ENCODE measurements at places on chromosomes 5 and 9.

DNA sequence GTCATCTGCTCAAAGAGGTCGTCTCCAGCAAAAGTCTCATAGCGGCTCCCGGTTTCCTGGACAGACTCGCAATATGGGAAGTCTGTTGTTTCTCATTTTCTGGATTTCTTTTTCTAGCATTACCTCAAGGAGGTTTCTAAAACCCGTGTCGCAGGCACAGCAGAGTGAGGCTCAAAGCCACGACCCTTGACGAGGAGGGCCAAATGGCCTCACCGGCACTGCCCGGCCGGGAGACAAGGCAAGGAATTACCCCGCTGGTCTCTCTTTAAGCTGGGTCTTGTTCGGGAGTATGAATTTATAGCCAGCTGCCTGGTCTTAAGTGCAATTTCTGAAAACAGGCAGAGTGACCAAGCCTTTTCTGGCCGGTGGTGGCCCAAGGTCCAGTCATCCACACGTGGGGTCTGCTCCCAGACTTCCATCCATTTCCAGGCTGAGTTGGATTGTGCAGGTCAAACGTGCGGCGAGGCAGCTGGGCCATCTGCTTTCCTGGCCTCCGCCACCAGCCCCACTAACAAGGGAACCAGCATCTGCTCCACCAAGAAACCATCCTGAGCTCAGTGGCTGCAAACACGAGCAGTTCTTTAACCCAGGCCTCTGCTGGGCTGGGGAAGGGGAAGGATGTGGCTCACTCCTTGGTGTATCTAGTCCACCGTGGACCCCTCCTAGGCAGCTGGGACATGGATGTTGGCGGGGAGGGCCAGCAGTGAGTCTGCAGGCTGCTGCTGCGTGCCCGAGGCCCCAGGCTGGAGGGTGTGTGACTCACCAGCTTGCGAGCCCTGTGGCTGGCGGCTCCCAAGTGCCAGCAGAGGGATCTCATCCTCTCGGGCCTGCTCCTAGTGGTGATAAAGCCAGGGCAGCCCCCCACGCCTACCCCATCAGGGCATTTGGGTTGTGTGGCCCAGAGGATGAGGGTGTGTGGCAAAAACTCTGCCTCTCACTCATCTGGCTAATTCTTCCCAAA, 55.6 kb upstream of the COL5A1 start:
- DNase-seq, result no peak

DNA sequence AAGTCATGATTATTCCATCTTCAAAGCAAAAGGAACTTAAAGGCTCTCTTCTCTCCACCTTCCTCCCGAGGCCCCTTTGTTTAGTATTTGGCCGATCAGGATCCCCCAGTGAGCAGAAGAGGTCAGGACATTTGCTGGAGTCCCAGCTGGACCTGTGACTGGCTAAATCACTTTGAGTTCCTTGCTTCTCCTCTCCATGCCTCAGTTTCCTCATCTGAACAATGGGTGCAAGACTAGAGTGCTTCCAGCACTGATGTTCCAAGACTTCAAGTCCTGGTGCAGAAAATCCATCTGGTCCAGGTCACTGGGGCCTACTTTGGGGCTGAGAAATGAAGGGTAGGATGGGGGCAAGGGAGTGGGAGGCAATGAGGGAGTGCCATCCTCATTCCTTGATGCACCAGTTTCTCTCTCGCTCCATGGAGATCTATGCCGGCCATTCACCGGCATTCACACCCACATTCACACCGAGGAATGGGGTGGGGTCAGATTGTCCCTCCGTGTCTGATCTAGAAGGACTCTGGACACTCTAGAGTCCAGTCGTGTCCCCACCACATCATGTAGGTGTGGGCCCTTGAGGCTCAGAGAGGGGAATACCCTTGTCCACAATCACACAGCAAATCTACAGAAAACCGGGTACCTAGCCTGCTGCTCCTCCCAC, 38.7 kb upstream of the IL17B start:
- no peak for DNase-seq

DNA sequence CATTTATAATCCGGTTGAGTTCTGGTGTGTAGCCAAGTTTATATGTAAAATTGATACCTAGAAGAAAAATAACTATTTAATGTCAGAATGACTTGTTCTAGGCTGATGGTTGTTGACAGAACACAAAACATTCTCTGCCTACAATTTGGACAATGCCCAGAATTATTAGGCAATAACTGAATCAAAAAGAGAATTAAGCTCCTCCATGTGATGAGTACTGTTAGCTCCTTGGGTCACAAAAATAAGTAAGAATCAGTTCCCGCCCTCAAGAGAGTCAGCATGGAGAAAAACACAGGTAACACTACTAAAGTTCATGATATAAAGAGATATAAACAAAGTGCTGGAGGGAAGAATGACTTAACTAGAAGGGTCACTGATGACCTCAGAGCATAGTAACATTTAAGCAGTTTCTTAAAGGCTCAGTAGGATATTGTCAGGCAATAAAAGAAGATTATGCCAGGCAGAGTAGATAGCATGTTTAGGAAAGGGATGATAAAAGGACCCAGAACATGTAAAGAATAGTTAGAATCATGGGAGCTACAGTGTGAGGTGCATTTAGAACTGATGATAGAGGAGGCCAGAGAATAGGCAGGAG, 200.5 kb upstream of the ACTBL2 start:
- DNase-seq, result no peak

- DNase-seq, result no peak
Measured at GRCh38 chr9:112867275-112867991, 23.2 kb downstream of the SLC46A2 start.

GRCh38 chr5:172612771-172613170, 28.3 kb upstream of the NEURL1B start:
- DNase-seq, result no peak

DNA sequence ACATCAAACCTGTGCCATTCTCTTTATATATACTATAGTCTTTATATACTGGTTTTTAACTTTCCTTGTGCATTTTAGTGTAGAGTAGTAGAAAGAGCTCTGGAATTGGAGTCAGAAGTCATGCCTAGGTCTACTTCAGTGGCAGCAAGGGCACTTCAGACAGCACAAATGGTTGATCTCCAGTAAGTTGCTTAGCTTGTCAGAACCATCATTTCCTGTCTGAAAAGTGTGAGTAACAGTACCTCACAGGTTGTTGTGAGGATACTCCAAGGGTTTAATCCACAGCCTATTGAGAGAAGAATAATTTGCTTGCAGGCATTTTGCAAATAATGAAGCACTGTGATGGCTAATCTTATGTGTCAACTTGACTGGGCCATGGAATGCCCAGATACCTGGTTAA, 95.8 kb upstream of the NR4A3 start:
- no peak for DNase-seq

DNA sequence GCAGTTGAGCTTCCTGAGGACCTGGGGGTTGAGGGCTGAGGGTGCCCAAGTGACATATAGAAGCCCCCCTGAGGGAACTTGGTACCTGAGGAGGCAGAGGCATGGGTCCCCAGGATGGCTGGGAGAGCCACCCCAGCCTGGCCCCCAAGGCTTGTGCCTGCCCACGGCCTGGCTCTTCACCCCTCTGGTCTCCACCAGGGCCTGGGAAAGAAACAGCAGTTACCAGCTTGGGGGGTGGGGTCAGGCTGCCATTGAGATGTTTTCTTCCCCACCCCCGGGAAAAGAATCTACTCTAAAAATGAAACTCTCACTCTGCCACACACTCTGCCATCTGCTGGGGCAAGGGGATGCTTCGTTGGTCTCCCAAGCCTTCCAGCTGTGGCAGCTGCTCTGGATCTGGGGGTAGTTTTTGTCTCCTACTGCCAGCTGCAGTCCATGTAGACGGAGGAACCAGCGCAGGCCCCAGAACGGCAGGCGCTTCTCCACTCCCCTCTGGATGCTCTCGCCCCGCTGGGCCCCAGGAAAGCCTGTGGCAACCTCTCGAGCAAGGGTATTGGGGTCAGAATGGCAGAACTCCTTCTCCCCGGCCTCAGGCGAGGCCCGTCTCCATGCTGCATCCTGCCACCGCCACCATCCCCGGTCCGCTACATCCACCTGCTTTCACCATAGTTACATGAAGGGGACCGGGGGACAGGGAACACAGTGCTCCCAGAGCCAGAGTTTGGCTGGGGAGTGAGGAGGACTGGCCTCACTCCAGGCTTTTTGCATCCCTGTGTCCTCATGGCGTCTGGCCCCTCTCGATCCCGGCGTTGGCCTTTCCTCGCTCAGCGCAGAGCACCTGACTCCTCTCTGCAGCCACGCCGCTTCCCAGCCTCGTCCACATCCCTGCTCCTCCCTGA, 123.5 kb downstream of the DAB2IP start:
- no peak for DNase-seq

DNA sequence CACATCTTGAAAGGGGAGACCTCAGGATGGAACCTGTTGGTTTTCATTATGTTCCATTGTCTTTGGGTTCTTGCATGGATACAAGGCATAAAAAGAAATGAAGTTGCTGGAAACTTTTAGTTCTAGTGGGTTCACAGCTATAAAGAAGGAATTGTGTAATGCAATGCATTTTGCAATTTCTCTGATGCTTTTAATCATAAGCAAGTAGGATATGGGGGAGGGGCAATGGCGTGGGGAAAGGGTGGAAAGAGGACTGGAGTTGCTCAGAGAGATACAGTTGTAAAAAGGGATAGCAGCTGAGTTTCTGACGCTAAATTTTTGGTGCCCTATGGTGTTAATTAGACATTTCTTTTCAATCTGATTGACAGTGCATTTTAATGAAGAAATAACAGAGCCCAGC, 88.6 kb upstream of the FANCC start:
- no peak for DNase-seq

DNA sequence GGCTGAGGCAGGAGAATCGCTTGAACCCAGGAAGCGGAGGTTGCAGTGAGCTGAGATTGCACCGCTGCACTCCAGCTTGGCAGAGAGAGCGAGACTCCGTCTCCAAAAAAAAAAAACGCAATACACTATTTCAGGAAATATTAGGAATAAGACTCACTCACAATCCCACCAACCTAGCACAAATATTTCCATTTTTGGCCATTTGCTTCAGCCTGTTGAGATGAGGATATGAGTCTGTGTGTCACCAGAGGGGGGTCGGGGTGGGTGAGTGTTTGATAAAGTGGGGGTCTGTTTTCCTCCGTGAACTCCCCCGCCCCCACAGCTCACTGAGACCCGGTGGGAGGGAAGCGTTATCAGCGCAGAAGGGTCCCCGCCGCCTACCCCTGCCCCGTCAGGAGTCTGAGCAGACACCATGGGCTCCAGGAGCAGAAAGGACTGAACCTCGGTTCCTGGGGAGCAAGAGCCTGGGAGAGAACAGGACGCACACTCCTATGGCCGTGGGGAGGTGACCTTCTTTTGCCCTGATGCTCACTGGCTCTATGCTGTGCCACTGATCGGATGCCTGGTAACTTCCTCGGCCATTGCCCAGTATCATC, 153.8 kb upstream of the PHYKPL start:
- DNase-seq, result no peak

- no peak for DNase-seq
Measured at GRCh38 chr5:38105231-38105570, 153.2 kb upstream of the EGFLAM start.

GRCh38 chr9:94153905-94154304, 69.6 kb downstream of the PTPDC1 start:
- no peak for DNase-seq

GRCh38 chr9:83959061-83959460, 21.0 kb downstream of the HNRNPK start:
- no peak for DNase-seq

All from CD4-positive, alpha-beta memory T cell (primary cell).